Kidney (tissue), 22 donors: ENCODE measurements at places on chromosomes 3 and 15. TPM values are rescaled to one million over a fixed set of nuclear protein-coding genes. Genes with fewer than 3 reads are reported as not detected.

The SELENOK gene
- total RNA-seq: 51.0 TPM

The SUCLG2 gene
- 62.8 TPM for total RNA-seq

- DNase-seq: no peak
Observed at GRCh38 chr3:30040126-30040525, 566.3 kb upstream of the TGFBR2 start.

- no peak for DNase-seq
Observed at GRCh38 chr3:131444180-131444579, 58.6 kb downstream of the MRPL3 start.

DNA sequence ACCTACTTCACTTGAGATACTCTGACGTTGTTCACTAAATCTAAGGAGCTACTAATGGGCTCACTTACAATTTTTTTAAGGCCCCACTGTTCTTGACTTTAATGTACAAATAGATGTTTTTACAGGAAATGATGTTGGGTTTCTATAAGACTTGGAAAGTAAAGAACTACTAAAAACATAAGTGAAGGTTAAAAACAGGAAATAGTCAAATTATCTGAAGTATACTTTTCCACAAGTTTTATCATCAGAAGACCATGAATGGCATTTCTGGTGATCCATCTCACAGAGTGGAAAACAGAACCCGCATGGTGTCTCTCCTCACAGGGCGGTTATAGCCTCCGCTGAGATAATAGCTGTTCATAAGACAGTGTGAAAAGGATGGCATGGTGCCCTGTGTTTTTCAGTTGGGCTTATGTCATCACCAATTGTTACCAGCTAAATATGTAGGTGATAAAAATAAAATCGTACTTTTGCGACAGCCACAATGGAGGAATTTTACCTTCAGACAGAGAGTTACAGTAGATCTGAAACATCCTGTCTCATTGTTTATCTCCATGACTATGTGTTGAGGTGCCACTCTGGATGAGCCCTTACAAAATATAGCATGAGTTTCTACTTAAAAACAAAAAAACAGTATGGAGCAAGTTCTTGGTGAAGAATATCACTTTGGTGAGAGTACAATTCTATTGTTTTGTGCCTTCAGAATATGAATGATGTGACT is 462.4 kb downstream of the RAP2B start:
- no peak for DNase-seq

DNA sequence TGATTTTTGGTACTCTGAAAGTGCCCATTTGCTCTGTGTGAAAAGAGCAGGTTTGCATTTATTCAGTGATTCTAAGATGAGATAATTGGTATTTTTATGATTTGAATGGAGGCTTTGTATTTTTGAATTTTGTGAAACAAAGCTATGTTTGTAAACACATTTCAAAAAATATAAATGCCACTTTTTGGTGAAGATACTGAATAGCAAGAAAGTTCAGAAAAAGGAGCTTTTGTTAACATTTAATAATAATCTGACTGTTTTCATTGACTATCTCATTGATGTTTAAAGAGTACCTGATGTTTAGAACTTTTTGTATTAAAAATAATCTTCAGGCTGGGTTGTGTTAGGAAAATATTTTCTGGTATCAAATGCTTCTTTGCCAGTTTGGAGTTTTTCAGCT is 23.7 kb downstream of the TCF12 start:
- no peak for DNase-seq

DNA sequence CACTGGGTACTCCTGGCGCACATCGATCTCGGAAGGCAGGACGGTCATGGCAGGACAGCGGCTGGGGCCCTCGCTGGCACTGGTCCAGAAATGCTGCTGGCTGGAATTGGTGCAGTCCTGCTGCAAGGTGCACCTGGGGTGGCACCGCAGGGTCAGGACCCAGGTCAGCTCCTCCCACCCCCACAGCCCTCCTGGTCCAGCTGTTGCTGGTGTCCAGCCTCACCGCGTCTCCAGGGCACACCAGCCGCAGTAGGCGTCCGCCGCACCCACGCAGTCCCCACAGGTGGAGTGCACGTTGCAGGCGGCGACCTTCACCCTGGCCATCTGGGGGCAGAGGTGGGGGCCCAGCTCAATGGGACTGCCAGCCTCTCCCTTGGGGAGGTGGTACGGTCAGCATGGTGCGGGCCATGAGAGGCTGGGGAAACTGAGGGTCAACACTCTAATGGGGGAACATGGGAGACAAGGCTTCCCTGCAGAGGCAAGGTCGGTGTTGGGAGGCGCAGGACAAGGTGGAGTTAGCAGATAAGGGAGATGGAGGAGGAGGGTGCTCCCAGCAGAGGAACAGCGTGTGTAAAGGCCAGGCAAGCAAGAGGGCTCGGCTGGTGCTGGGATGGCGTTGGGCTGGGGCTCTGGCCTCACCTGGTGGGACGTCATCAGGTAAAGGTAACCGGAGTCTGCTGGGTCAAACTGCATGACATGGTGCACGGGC is 20.4 kb downstream of the PLXND1 start:
- DNase-seq: no peak

GRCh38 chr15:98728082-98728810 is 79.9 kb downstream of the IGF1R start:
- no peak for DNase-seq

The EOGT gene
- total RNA-seq: 28.1 TPM

GRCh38 chr3:55124371-55124770 is 196.5 kb upstream of the LRTM1 start:
- no peak for DNase-seq

- DNase-seq: no peak
Observed at GRCh38 chr3:16768956-16769355, 115.8 kb upstream of the PLCL2 start.

The SORD gene
- total RNA-seq: 14.2 TPM

- DNase-seq: no peak
Observed at GRCh38 chr3:154730186-154730585, 300.2 kb upstream of the GPR149 start.

The IVD gene
- 76.9 TPM for total RNA-seq

DNA sequence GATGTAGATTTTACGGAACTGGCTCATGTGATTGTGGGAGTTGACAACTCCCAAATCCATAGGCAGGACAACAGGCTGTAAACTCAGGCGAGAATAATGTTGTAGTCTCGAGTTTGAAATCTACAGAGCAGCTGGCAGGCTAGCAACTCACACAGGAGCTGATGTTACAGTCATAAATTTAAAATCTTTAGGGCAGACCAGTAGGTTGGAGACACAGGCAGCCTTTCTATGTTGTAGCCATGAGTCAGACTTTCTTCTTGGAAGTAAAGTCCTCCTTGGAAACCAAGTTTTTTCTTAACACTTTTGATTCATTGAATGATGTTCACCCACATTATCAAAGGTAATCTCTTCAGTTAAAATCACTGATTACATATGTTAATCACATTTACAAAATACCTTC is 89.1 kb upstream of the ALCAM start:
- DNase-seq: peak; percentile 12

GRCh38 chr3:141204343-141204742 is 27.3 kb upstream of the PXYLP1 start:
- DNase-seq: no peak

DNA sequence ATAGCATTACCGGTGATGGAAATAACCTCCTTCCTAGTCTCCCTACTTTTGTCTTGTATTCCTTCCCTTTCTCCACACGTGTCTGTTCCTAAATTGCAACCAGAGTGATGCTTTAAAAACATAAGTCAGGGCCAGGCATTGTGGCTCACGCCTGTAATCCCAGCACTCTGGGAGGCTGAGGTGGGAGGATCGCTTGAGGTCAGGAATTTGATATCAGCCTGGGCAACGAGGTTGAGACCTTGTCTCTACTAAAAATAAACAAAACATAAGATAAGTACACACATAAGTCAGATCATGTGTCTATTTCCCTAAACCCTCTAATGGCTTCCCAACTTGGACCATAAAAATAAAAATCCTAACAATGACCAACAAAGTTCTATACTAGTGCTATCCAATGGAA is 18.4 kb downstream of the ARMC8 start:
- DNase-seq: no peak

DNA sequence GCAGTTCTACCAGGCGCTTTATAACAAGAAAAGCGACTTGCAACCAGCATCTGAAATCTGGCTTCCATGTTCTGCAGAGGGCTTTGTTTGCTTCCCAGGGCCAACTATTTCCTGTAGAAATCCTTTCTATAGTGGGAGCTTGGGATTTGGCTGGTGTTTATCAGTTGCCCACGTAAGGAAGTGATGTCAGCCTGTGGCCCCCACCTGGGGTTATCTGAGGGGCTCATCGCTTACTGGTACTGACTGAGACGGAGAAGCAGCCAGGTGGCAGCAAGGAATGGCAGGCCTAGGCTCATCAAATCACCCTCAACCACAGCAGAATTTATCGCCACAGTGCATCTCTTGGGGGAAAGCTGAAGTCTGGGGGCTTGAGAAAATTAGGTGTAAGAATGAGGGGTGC is 14.6 kb upstream of the CCR9 start:
- DNase-seq: no peak

GRCh38 chr3:118729546-118729945 is 305.1 kb downstream of the IGSF11 start:
- no peak for DNase-seq

The TOPBP1 gene
- total RNA-seq: 15.2 TPM

DNA sequence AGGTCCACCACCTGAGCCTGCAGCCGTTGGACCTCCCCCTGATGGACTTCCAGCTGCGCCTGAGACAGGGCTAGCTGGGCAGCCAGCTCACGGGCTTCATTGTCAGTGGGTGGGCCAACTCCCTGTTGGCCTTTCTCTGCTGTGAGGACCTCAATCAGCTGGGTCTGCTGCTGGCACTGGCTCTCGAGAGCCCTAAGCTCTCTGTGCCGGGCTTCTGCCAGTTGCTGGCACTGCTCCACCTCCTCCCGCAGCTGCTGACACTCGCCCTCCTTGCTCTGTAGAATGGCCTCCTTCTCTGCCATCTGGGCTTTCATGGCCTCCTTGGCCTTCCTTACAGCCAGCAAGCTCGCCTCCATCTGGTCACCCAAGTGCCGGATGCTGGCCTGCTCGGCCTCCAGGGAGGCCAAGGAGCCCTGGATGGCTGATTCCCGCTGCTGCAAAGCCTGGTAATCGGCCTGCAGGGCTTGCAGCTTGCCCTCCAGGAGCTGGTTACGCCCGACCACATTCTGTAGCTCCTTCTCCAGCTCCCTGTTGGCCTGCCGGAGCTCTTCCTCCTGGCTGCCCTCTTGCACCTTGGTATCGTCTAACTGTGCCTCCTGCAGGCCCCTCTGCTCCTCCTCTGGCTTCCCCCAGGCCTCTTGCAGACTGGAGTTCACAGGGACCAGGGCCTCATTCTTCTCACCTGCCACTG is 23.8 kb downstream of the CXCR6 start:
- DNase-seq: no peak

GRCh38 chr15:71186267-71186666 is 71.0 kb downstream of the THSD4 start:
- DNase-seq: no peak

The SLC41A3 gene
- 74.3 TPM for total RNA-seq

The NCEH1 gene
- 43.6 TPM for total RNA-seq

DNA sequence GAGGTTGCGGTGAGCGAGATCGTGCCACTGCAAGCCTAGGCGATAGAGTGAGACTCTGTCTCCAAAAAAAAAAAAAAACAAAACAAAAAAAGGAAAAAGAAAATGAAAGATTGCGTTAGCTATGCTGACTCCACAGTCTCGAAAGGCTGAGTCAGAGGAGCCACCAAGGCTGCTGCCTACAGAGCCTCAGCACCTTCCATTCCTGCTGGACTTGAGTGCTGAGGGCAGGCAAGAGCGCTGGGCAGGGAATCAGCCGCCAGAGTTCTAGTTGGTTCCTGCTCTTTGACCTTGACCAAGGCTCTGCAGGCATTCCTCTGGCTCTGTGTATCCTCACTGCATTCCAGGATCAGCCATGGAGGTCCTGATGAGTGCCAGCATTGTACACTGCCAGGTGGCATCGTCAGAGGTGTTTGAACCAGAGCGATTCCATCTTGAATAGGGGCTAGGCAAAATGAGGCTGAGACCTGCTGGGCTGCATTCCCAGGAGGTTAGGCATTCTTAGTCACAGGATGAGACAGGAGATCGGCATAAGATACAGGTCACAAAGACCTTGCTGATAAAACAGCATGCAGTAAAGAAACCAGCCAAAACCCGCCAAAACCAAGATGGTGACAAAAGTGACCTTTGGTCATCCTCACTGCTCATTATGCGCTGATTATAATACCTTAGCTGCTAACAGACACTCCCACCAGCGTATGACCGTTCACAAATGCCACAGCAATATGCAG is 5.9 kb downstream of the MESP2 start:
- DNase-seq: no peak

The SUSD5 gene
- 13.8 TPM for total RNA-seq

The CHP1 gene
- 171 TPM for total RNA-seq

The MED12L gene
- total RNA-seq: 0.82 TPM

The NRROS gene
- 11.6 TPM for total RNA-seq

- DNase-seq: no peak
Observed at GRCh38 chr3:66498687-66499621, 1.9 kb downstream of the LRIG1 start.

- DNase-seq: no peak
Observed at GRCh38 chr3:106877627-106878026, 499.6 kb upstream of the CCDC54 start.

DNA sequence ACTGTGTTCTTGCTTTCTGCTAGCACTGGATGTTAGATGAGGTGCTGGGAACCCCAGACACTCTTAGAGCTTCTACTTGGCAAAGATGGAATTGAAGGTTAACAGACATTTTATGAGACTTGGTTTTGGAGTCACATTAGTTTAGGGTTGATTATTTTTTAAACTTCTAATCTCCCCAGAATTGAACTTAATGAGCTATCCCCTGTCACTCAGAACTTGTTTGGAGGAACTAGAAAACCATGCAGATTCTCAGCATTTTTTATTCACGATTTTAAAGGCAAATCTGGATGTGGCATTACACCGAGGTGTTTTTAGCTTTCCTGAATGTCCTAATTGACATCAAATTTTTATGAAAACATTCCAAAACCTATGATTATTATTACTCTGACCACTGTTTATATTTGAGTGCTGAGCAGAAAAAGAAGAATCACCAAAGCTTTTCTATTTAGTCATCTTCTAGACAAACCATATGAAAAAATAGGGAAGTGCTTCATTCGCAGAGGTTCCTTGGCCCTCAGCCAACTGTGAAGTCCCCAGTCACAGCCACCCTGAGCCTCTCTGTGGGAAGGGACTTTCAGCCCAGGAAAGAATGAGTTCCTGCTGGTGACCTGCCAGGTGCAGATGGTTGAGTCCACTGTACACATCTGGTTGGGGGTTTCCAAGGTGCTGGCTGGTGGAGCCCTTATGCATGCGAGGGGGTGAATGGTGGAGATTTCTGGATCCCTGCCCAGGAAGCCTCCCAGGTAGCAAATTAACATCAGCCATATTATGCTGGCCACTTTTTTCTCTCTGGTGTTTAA is 196.0 kb upstream of the TOPAZ1 start:
- DNase-seq: no peak

GRCh38 chr3:124201786-124202185 is 209.9 kb upstream of the ROPN1 start:
- DNase-seq: peak; percentile 39

DNA sequence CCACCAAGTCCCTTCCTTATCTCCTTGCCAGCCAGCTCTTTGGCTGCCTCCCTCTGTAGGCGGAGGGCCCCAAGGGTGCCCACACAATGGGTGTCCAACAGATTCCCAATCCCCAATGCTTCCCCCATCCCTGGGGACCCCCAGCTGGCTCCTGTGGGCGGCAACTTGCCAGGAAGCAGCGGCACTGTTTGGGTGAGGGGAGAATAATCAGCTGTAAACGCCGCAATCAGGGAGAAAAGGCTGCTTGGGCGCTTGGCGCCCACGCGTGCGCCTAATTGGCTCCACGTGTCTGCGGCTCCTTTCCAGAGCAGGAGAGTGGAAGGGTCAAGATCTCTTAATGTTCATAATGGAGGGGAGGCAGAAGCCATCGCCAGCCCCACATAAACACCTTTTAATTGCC is 67.9 kb upstream of the TMEM115 start:
- DNase-seq: no peak

The CYP11A1 gene
- 0.13 TPM for total RNA-seq

The CPN2 gene
- 0.72 TPM for total RNA-seq
